ENCODE measurements at places on chromosomes 6 and 20.
A peak's percentile ranks its signal among the peaks of the same experiment; 100 is the strongest.

DNA sequence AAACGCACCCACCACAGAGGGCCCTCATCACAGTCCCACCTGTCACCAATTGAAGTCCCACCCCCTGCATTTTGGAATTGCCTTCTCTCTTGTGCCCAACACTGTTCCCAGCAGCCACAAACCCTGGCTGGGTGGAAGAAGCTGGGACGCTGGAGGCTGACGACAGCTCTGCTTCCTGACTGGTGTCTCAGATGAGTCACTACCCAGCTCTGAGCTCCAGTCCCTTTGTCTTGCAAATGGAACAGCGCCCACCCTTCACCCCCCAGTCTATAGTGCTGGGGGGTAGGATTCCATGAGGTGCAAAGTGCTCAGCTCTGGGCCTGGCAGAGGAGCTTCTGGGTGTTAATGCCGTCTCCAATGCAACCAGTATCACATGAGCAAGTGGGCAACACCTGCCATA lies 85.3 kb downstream of the DLGAP4 start:
- no peak for DNase-seq

DNA sequence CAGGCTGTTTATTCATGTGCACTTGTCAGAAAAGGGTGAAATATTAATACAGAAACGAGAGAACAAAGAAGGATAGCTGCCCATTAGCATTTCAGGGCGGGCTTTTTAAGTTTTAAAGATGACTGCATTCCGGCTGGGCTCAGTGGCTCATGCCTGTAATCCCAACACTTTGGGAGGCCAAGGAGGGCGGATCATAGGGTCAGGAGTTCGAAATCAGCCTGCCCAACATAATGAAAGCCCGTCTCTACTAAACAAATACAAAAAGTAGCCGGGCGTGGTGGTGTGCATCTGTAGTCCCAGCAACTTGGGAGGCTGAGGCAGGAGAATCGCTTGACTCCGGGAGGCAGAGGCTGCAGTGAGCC lies 130.5 kb downstream of the HFE start:
- DNase-seq = no peak

GRCh38 chr6:138882369-138883017 lies 86.6 kb downstream of the ECT2L start:
- no peak for DNase-seq

DNA sequence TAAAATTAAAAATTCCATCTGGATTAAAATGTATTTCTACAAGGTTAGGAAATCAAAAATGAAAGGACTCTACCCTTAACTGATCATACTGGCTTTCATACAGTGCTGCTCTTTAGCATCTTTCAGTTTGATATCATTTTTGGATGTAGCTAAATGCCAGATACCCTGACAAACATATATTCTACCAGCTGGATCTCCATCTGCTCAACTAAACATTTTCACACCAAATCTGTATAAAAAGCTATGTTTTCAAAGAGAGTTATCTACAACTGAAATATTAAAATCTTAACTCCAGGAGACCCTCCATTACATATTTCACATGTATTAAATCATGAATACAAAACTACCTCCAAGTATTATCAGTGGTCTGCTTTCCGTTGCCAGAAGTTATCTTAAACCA lies 95.7 kb downstream of the EPHA7 start:
- DNase-seq = no peak

DNA sequence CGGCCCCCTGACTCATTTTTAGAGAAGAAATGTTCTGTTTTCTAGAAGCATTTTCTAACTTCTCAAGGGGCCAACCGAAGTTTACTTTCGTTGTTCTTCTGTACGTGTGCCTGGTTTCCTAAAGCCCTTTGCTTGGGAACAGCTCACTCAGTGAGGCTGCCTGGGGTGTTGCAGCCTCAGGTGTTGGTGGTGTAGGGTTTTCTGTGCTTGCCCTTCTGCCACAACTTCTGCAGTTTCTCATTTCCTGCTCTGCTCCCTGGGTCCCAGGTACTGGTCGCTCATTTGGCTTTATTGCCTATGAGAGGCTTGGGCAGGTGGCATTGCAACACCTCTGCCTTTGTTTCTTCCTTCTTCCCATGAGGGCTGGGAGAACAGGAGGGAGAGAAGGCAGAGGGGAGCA lies 278.3 kb downstream of the SOX4 start:
- no peak for DNase-seq

GRCh38 chr6:104579310-104579863 lies 280.3 kb downstream of the HACE1 start:
- DNase-seq = no peak

DNA sequence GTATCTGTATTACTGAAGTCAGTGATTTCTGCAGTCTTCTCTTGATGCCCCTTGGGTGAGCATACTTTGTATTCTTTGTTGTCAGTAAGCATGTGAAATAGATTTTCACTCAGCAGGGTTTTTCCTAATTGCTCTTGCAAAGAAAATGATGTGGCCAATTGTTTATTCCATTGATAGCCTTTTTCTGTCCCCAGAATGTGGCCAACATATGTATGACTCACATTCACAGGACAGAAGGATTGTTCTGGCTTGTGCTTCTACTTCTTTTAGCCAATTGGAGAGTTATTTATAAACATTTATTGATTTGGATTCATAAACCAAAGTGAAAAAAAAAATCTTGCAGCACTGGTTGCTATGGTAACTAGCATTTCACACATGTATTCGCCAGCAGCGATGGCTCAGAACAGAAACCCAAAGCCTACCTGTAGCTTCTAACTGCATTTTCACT lies 54.4 kb upstream of the RBM24 start:
- DNase-seq = no peak

GRCh38 chr6:85754894-85755293 lies 112.2 kb upstream of the SYNCRIP start:
- no peak for DNase-seq

DNA sequence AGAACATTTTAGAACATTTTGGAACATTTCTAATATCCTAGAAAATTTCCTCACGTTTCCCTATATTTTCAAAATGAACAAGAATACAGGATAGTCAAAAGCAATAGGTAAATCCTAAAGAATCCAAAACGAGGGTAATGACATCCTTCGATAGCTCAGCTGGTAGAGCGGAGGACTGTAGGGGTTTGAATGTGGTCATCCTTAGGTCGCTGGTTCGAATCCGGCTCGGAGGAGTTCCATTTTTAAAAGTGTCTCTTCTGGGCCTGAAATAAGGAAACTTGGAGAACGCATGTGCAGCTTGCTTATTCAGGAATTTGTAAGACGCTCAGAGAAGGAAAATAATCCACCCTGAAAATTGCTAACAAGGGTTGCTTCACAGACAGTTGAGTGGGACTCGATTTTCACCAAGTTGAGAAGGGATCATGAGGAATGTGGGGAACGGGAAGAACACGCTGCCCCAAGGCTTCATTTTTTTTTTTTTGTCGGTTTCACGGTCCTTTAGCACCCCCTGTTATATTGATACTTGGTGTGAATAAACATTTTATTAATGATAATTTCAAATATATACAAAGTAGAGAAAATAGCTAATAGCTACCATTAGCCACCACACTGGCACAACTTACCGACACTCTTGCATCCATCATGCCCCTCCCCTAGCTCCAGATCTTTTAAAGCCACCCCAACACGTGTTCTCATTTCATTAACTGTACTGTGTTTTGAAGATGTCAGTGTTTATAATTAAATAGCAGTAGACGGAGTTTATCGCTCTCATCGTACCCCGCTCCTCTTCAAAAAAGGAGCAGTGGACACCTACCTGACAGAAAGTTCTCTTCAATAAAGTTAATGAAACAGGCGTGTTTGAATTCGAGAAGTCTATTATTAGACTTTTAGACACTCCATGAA lies 1.8 kb upstream of the ABT1 start:
- DNase-seq = no peak

DNA sequence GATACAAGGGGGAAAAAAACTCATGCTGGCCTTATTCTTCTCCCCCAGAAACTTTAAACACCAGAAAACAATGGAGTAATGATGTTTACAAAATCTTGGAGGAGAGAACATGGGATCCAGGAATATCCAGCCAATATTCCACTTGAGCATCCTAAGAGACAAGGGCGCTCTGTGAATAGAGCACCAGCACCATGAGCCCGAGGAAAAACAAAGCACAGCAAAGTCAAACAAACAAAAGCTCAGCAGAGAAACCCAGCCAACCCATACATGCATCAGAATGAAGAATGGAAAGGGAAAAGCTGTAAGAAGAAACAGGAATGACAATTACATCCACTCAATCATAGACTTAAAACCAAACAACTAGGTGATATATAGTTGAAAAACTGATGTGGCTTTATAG lies 4.6 kb upstream of the NAA20 start:
- DNase-seq = no peak

DNA sequence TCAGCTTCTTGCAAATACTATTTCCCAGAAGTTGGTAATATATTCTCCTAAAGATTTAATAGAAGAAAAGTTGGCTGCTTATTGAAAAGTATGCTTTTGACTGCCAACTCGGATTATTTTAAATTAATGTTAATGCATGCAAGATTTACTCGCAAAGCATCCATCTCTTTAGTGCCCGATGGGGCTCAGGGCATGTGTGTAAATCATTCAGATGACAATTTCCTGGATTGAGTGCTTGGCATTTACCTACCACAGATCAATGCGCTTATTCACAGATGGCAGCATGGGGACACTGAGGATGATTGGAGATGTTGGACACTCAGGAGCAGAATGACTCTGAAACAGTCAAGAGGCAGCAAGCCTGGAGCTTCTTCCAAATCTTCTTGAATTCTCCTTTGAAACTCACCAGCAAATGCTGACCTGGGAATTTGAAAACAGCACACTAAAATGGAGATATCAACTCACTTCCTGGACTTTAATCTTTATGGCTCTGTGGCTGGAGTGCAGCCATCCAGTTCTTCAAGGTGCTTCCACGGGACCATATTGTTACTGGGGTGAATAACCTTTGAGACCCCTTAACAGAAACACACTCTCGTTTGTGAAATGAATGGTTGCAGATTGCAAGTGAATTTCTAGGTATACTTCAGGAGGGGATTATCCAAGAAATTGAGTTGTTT lies 34.1 kb upstream of the TIAM2 start:
- no peak for DNase-seq

GRCh38 chr6:108578595-108579327 lies 18.0 kb downstream of the FOXO3 start:
- no peak for DNase-seq

- DNase-seq = no peak
Measured at GRCh38 chr20:15248618-15249395, 911.4 kb upstream of the FLRT3 start.

DNA sequence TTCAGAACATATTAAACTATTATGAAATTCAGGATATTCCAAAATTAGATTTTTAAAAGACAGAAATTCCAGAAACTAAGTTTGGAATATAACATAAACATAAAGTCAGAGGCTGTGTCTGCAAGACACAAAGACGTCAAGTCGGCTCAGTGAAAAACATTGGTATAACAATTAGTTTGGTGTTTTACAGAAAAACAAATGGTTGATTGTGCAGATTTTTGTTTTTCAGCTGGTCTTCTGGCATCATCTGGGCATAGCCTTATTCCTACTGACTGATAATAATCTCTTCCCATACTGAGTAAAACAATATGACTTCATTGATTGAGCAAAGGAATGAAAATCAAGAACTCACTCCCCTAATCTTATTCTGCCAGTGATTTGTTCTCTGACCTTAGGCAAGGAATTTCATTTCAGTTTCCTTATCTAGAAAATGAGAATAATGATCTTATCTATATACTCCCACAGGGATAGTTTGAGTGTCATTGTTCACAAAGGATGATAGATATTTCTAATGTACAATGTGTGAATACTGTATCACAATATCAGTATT lies 84.3 kb downstream of the FRK start:
- no peak for DNase-seq

- no peak for DNase-seq
Measured at GRCh38 chr6:17492350-17492749, 99.0 kb downstream of the CAP2 start.

DNA sequence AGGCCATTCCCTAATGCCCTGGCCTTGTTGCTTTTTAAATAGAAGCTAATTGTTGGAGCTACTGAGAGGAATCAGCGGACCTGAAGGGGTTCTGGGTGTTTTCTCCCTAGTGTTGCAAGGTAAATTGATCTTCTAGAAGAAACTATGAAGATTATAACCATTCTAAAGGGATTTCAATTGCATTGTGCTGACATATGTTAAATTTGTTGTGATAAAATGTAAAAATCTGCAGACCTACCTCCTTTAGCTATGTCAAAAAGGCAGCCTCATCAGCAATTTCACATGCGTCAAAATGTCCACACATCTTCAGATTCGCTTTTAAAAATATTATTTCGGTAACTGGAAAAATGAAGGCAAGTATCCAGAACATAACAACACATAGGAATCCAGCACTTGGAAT lies 44.4 kb downstream of the IYD start:
- no peak for DNase-seq

DNA sequence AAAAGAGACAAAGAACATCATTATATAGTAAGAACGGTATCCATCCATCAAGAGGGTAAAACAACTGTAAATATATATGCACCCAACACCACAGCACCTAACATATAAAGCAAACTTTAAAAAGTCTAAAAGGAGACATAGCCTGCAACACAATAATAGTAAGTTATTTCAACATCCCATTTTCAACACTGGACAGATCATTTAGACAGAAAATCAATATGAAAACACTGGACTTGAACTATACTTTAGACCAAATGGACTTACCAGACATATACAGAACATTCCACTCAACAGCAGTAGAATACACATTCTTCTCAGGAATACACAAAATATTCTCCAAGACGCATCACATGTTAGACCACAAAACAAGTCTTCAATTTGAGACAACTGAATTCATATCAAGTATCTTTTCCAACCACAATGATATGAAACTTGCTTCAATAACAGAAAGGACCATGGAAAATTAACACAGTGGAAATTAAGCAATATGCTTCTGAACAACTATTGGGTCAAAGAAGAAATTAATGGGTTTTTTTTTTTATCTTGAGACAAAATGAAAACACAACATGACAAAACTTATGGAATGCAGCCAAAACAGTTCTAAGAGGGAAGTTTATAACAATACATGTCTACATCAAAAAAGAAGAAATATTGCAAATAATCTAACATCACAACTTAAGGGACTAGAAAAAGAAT lies 23.9 kb upstream of the ASF1A start:
- no peak for DNase-seq

- DNase-seq = peak; percentile 46
Measured at GRCh38 chr6:82818727-82819126, 246.9 kb downstream of the UBE3D start.

DNA sequence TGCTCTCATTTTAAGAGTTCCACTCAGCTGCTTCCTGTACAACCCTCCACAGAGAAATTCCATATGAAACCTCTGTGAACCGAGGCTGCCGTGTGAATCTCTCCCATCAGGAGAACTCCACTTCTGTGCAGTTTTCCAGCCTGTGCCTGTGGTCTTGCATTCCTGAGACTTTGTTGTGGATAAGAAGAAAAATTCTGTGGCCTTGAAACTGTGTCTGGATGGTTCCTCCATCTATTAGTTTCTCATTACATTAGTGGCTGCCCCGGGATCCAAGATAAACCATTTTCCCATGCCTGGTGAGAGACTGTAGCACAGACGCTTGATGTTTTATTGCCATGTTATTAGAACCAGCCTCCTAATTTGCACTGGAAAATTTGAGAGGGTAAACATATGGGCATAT lies 40.8 kb upstream of the TIAM2 start:
- DNase-seq = no peak

- no peak for DNase-seq
Measured at GRCh38 chr6:6649824-6650349, 61.4 kb downstream of the LY86 start.

- DNase-seq = no peak
Measured at GRCh38 chr6:142764311-142764710, 180.7 kb downstream of the HIVEP2 start.
